ENCODE measurements at places on chromosomes 7 and 10.

DNA sequence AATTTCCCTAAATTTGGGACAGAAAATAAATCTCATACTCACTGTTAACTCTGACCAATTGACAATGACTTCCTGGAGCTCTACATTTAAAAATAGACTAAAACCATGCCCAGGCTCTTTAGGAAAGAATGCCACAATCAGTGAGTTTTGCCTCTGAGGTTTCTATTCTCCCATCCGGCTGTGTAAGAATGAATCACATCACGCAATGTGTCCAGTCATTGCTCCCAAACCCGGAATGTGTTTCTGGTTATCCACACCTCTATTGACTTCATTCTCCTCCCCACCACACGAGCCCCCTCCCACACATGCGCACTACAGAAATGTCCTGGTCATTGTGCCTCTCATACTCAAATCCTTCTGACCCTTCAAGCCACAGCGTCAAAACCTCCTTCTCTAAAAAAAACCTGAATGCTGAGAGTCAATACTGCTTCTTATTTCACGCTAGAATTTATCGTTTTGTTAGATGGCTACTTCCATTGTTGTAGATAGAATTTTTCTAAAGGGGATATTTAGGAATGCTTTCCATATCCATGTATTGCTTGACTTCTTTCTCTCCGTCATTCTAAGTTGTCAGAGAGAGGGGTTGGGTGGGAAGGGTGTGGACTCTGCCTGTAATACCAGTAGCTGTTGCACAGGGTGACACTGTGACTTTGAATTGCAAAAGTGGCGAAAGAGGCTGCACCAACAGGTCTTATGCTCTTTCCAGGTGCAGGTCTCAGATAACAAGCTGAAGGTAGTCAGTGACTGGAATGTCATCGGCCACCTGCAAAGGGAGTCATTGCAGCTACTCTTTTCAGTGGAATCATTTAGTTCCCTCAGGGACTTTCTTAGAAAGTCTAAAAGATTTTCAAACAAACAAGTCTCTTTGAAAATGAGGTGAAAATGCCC lies 356.6 kb downstream of the PAXIP1 start:
- DNase-seq, result no peak

DNA sequence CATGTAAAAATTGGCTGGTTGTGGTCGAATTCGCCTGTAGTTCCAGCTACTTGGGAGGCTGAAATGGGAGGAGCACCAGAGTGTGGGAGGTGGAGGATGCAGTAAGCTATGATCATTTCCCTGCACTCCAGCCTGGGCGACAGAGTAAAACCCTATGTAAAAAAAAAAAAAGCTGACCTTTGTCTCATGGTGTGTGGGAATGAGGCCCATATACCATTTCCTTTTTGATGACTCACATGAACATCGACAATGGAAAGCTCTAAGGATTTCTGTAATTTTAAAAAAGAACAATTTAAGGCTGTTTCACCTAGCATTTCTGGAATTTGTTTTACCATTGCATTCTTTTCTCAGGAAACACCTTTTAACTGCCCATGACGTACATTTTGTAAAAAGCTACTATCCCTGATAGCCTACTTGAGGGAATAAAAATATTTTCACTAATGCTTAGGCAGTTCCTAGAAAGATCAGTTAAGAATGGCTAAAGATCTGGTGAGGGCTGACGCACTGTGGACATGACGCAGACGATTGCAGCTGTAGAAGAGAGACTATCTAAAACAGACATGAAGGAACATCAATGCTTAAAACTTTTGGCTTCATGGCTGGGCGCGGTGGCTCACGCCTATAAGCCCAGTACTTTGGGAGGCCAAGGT lies 400.6 kb upstream of the IGFBP3 start:
- peak; percentile 83 for DNase-seq

DNA sequence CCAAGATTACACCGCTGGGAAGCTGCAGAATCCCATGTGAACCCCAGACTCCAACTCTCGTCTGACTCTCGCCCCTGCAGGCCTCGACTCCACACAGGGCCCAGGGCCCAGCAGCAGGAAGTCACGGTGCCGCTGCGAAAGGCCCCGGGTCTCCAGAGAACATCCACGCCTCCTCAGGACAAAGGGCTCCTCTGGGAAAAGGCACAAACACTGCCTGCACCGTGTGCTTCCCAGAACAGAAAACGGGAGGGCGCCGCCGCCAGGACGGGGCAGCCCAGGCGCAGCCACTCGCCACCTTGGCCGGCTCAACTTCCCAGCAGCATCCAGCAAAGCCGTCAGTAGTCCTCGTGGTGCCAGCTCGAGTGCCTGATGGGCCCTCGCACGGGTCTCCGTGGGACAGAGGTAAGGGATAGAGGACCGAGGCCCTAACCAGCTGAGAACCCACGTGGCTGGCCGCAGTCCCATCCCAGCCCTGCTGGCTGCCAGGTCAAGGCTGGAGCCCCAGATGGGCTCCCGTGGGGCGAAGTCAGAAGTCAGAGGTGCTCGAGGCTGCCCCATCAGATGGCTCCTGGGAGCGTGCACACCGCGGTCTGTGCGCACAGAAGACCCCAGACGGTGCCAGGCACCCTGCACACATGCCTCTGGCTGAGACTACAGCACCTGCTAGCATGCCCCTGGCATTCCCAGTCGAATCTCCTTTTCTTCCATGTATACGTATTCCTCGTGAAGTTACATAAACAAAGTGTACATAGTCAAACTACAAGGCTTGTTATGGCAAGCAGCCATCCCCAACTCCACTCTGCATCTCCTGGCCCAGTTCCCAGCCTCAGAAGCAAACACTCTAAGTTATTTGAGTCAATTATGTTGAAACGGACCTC lies 60.2 kb downstream of the MAD1L1 start:
- DNase-seq, result peak; percentile 66

DNA sequence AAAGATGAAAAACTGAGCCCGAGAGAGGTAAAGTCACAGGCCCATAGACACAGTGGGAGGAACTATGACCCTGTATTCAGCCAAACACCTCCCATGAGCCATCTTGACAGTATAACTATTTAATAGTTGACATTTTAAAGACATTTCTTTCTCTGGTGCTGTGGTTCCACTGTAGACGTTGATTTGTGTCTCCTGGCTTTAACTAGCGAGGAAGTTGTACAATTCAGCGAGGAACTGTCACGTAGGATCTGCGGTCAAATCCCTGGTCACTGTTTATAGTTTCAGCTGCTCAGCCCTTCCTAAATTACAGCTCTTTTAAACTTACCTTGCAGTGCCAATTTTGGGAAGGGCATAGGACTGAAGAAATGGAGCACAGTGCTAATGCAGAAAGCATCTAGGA lies 7.1 kb upstream of the CELF2 start:
- DNase-seq, result no peak

DNA sequence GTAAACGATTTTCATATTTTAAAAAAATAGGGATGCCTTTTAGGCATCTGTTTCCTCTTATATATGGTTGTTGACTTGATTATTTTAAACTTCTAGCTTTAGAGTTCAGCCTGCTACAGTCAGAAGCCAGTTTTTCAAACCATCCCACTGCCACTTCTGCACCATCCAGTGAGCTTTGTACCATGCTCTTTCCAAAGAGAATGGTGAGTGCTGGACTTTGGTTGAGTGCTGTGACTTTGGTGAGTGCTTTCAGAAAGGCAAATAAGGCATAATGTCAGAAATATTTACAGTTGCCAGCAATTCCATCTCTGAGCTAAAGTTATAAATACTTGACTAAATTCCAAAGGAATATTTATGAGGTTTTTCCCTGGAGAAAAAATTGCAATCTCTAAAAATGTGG lies 117.4 kb downstream of the IPMK start:
- no peak for DNase-seq

- no peak for DNase-seq
Observed at GRCh38 chr10:85857305-85857704, 509.3 kb downstream of the GRID1 start.

- no peak for DNase-seq
Observed at GRCh38 chr10:117631276-117632145, 89.0 kb downstream of the EMX2 start.

- DNase-seq, result peak; percentile 63
Observed at GRCh38 chr10:100882671-100883311, 30.0 kb upstream of the SLF2 start.

GRCh38 chr7:1354661-1355567 lies 104.4 kb downstream of the MICALL2 start:
- DNase-seq, result no peak

- DNase-seq, result peak; percentile 40
Observed at GRCh38 chr7:2687881-2688318, at the start of gene AMZ1. TSS of gene AMZ1 (plus strand) at chr7:2688202. CDS start at chr7:2700452, 12,250 bp downstream.

DNA sequence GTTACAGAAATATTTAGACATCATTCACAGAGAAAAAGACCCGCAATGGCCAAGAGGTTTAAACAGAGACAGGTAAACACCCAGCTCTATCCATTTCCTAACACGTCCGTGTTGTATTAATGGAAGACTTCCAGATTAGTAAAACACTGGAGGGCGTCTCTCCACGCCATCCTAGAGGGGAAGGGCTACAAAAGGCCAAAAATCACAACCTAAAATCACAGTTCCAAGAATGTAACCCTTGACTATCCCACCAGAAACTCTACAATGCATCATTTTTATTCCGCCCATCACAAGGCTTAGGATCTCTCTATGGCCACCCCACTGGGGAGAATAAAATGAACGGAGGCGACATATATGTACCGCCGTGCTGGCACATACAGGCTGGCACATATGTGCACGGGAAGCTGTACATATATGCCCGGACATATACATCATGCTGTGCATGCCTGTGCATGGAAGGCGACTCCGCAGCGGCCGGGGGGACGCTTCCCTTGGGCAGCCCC lies 734 bp downstream of the PCLO start:
- no peak for DNase-seq

GRCh38 chr10:30897547-30897946 lies 134.1 kb downstream of the ZNF438 start:
- DNase-seq, result no peak

DNA sequence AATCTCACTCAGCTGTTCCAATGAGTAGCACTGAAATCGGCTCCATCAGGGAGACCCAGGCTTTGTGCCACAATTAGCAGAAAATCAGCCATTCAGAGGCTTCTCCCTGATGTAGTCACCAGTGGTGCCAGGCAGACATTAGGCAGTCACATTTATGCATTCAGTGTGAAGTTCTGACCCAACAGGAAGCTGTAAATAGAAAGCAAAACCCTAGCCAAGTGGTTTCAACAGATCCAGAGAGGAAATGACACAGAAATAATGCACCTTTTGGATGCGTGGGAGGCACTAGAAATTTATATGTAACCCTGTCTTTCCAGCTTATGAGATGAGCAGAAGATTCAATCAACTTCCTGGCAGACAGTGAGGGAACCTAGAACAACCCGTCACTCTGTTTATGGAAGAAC lies 186.4 kb downstream of the PDE1C start:
- peak; percentile 86 for DNase-seq

DNA sequence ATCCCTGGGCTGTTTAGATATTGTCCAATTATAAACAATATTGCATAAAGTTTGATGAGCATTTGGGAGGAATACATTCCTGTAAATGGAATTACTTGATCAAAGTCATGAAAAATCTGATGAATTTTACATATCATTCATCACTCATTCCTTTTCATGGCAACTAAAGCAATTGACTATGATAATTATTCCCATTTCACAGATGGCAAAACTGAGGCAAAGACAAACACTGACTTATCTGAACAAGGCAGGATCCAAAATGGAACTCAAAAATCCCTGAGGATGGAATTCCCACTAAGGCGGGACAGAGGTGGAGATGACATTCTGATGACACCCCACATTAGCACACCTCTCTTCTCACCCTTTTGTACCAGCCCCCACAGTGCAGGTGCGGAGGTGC lies 17.1 kb downstream of the SLIT1 start:
- no peak for DNase-seq

GRCh38 chr7:48452218-48452617 lies 281.0 kb downstream of the ABCA13 start:
- no peak for DNase-seq

GRCh38 chr7:79475455-79475854 lies 22.0 kb upstream of the MAGI2 start:
- no peak for DNase-seq

GRCh38 chr7:3995187-3995586 lies 686.9 kb upstream of the FOXK1 start:
- DNase-seq, result no peak

DNA sequence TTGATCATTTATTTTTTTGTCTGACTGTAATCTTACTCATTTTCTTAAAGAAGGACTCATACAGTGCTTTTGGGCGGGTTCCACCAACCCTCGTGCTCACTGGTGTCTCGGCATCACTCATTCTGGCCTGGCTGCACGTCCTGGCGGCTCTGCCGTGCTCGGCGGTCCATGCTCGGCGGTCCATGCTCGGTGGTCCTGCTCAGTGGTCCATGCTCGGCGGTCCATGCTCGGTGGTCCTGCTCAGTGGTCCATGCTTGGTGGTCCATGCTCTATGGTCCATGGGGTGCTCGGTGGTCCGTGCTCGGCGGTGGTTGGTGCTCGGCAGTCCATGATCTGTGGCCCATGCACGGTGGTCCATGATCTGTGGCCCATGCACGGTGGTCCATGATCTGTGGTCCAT lies 72.5 kb downstream of the WDR37 start:
- DNase-seq, result no peak

- peak; percentile 53 for DNase-seq
Observed at GRCh38 chr10:72794260-72794659, 99.3 kb upstream of the OIT3 start.

GRCh38 chr7:23467291-23467805 lies 2.9 kb downstream of the IGF2BP3 start:
- peak; percentile 33 for DNase-seq

DNA sequence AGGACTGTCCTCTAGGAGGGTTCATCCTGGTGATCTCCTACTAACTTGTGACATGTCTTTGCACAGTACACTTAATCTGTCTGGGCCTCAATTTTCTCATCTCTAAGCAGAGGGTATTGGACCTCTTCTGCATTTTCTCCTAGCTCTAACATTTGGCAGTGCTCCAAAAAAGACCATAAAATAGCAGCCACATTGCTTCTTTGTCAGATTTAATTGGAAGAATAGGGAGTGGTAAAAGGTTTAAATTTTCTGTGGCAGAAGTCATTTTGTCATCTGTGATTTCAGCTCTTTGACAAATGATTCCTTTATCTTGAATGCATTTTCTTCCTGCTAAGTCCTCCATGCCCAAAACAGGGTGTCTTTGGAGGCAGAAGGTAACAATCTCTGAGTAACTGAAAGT lies 289.9 kb upstream of the LRGUK start:
- no peak for DNase-seq

GRCh38 chr7:36523371-36524101 lies 133.9 kb downstream of the ANLN start:
- DNase-seq, result no peak

- peak; percentile 70 for DNase-seq
Observed at GRCh38 chr7:80711531-80711930, 73.1 kb downstream of the CD36 start.

- no peak for DNase-seq
Observed at GRCh38 chr7:20026762-20027161, 190.4 kb downstream of the MACC1 start.

- DNase-seq, result no peak
Observed at GRCh38 chr7:633381-634018, 93.0 kb upstream of the DNAAF5 start.

GRCh38 chr10:16952610-16953009 lies 135.4 kb upstream of the RSU1 start:
- no peak for DNase-seq

Data from ELR (cell line).